SK-N-SH (cell line): ENCODE measurements at places on chromosomes 4 and X.

DNA sequence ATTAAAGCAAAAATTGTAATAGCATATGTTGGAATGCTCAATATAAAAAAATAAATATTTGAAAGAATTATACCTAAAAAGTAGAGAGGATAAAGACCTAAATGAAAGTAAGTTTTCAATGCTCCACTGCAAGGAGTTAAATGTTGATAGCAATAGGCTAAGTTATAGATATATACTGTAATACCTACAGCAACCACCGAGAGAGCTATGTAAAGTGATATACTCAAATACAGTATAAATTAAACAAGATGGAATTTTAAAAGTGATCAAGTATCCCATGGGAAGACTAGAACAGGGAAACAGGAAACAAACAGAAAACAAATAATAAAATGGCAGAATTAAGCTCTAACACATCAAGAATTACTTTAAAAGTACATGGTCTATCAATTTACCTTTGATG is 73.9 kb downstream of the CASP3 start:
- no peak for DNase-seq
- H3K27me3 ChIP-seq: no peaks in the 10 kb centered on the region
- no peak overlapping the region for H3K27ac ChIP-seq
- no peak overlapping the region for H3K4me3 ChIP-seq
- H3K36me3 ChIP-seq: no peaks in the 10 kb centered on the region

DNA sequence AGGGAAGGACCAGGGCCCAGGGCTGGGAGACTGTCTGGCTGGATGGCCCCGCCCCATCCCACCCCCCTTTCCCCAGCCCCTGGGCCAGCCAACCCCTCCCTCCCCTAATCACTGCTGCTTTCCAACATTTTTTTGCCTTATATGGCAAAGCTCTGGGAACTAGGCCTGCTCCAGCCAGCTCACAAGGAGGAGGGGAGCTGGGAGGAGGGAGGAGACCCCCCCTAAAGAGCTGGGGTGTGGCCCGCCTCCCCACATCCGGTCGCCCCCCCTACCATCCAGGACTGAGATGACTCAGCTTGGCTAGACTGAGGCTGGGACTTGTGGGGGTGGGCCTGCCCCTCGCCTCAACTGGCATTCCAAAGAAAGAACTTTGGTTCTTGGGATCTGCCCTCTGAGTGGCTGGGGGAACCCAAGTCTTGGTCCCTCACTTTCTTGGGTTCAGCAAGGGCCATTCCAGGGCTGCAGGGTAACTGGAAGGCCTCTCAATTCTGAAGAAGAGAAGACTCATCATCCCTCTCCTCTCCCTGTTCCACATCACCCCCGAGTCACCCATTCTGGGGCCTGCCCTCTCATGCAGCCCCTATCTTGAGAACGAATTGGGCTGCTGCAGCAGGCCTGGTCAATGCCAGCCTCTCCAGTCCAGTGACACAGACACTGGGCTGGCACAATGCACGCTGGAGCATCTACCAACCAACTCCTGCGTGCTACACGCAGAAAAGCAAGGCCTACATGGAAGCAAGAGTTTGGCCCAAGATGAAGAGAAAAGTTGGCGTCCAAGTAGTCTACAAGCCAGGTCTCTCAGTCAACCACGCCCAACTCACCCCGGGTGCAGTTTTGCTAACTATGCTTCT is 4.8 kb downstream of the FLNA start:
- H3K27ac ChIP-seq: peak overlapping the region; percentile 90
- H3K4me3 ChIP-seq: peak overlapping the region; percentile 72
- H3K4me1 ChIP-seq: peaks cover 16% of the 10 kb centered on the region; the same call in 1 of the 2 replicates
- H3K36me3 ChIP-seq: peaks cover 26% of the 10 kb centered on the region; the same call in 1 of the 2 replicates
- DNase-seq: peak; percentile 83

DNA sequence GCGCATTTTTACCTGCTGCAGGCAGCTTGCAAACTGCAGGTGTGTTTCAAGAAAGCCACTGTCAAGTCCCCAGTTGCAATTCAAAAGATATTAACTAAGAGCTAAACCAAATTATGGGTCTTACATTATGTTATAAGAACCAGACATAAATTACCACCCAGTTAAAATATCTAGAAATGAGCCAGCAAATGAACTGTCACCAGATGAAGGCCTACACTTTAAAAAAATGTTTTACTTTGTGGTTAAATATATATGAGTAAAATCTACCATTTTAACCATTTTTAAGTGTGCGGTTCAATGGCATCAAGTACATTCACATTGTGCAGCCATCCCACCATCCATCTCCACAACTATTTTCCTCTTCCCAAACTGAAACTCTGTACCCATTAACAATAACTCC is 32.0 kb upstream of the TMEM131L start:
- no peak overlapping the region for H3K27ac ChIP-seq
- H3K4me1 ChIP-seq: no peaks in the 10 kb centered on the region
- H3K27me3 ChIP-seq: no peaks in the 10 kb centered on the region
- H3K36me3 ChIP-seq: no peaks in the 10 kb centered on the region
- H3K4me3 ChIP-seq: no peak overlapping the region

DNA sequence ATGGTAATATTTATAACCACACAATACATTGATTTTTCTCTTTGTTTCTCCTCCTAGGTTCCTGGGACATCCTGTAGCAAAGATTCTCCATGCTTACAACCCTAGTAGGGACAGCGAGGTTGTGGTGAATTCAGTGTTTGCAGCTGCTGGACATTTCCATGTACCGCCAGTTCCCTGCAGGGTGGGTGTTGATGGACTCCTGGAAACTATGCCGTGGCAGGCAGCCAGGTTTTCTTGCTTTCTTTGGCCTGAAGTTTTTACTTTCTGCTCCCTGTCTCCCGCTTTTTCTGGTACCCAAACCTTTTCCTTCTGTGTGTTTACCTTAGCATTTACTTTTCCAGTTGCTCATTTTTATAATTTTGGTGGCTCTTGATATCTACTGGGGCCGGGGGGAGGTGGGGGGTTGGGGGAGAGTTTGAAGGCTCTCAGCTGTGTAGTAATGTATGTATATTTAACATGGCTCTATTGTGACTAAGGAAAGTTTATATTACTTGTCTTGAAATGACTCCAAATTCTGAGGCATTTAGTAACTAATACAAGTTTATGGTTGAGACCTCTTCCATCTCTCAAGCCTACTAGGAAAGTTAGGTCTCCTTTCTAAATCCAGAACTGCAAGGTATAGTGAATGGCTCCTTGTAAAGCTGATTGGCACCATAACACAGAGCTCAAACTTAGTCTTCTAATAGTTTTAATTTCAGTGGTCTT is 89.7 kb downstream of the TMEM131L start:
- H3K4me1 ChIP-seq: peaks cover 14% of the 10 kb centered on the region; the same call in 1 of the 2 replicates
- DNase-seq: no peak
- no peak overlapping the region for H3K27ac ChIP-seq
- H3K4me3 ChIP-seq: no peak overlapping the region
- H3K36me3 ChIP-seq: peaks cover 6% of the 10 kb centered on the region

DNA sequence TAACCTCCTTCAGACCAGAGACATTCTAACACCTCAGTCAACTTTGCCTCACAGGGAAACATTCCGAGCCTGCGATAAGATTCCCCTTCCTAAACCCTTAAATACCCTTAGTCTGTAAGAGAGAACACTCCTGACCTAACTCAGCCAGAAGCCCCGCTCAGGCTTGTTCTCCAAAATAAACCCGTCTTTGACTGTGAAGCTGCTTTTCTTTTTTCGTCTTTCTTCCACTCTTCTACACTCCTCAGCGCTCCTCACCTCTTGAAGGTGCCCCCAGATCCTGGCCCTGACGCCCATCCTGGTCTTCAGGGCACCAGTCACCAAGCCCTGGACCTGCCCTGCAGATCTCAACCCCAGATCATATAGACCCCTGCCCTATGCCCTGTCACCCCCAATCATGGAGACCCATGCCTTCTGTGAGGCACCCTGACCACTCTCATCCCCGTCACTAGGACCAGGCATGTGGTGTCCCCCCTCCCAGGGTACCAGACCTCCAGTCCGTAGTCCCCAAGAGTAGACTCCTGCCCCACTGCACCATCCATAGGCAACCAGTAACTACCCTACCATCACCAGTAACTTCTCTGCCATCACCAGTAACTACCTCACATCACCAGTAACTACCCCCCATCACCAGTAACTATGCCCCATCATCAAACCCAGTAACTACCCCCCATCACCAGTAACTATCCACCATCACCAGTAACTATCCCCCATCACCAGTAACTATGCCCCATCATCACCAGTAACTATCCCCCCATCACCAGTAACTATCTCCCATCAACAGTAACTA is 3.5 kb downstream of the ASMTL start:
- no peak overlapping the region for H3K4me3 ChIP-seq
- no peaks in the 10 kb centered on the region for H3K27me3 ChIP-seq
- DNase-seq: no peak
- H3K36me3 ChIP-seq: peaks cover 4% of the 10 kb centered on the region

- peak within 1 kb of the TSS; percentile 60; the same call in 1 of the 2 replicates for H3K27ac ChIP-seq
- H3K36me3 ChIP-seq: no peaks in the 10 kb centered on the region
- peak within 1 kb of the TSS; percentile 61 for H3K4me3 ChIP-seq
- H3K27me3 ChIP-seq: no peaks in the 10 kb centered on the region; the same call in 1 of the 2 replicates
- peaks cover 2% of the 10 kb centered on the region; the same call in 1 of the 2 replicates for H3K4me1 ChIP-seq
Measured at GRCh38 chrX:102651242-102652011, at the start of gene GPRASP1. GPRASP1 (plus strand) TSS chrX:102651483; CDS start chrX:102653914, 2,431 bp downstream.

DNA sequence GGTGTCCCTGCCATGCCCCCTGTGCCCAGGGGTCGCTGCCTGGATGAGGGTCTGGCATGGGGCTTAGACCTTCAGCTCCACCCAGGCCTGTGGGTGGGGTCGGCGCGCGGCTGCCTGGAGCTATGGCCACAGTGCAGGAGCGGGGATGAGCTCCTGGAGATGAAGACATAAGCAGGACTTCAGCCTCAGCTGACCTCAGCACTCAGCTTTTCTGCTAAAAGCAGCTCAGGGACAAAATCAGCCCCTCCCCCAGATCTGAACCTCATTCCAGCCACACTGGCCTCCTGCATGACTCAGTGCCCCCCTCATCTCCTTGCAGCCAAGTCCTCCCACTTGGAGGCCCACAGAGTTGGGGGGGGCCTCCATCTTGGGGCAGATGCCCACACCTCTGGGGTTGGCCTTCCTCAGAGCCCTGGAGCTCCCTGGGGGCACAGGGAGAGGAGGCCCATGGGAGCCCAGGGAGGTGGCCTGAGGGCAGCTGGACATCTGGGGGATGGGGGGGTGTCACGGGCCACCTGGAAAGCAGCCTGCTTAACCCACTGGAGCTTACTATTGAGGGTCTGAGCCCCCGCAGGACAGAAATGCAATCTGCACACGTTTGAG is 19.4 kb upstream of the CPLX1 start:
- H3K4me1 ChIP-seq: no peaks in the 10 kb centered on the region; the same call in 1 of the 2 replicates
- no peak for DNase-seq
- H3K36me3 ChIP-seq: peaks cover 13% of the 10 kb centered on the region; the same call in 1 of the 2 replicates
- H3K27ac ChIP-seq: no peak overlapping the region
- no peaks in the 10 kb centered on the region for H3K27me3 ChIP-seq

DNA sequence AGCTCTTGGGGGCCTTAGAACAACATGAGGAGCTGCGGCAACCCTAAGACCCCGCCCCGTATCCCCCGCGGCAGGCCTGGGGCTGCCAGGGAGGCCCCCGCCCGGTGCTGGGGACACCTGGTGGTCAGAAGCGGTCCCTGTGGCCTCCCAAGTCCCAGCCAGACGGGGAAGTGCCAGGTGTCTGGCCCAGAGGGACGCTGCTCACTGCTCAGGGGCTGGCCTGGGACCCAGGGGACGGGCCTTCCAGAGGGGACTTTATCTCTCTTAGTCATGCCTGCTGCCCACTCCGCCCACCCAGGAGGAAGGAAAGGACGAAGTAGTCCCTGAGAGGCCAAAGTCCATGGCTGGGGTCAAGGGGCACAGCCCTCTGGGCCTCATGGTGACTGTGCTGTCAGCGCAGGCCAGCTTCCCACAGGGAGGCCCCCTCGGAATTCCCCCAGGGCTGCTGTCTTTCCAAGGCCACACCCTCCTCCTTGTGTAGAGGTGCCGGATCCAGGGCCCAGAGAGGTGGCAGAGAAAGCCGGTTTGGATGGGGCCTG is 31.0 kb upstream of the HTRA3 start:
- no peaks in the 10 kb centered on the region for H3K27me3 ChIP-seq
- H3K36me3 ChIP-seq: no peaks in the 10 kb centered on the region
- 0 out of 2 replicates have a peak, but pooled peaks cover 4% of the 10 kb centered on the region for H3K4me1 ChIP-seq
- no peak overlapping the region for H3K4me3 ChIP-seq
- DNase-seq: peak; percentile 79

DNA sequence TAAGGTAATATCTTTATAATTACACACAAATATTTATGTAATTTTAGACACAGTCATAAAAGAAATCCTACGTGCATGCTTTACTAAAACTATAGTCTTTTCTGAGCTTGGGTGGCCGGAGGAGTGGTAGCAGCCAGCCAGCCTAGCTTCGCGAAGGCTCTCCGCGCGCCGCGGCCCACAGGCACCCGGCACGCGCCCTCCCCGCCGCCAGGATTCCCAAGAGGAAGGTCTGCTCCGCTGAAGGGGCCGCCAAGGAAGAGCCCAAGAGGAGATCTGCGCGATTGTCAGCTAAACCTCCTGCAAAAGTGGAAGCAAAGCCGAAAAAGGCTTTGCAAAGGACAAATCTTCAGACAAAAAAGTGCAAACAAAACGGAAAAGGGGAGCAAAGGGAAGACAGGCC is 8.7 kb upstream of the PJA1 start:
- DNase-seq: no peak
- H3K4me3 ChIP-seq: no peak overlapping the region
- no peaks in the 10 kb centered on the region for H3K36me3 ChIP-seq
- no peak overlapping the region for H3K27ac ChIP-seq
